Activated naive CD8-positive, alpha-beta T cell treated with anti-CD3 and anti-CD28 coated beads, Interleukin-2, amount 50 U/mL, for 24 hours (primary cell): ENCODE measurements at places on chromosomes 5 and 9.

GRCh38 chr5:143233031-143233430, 170.5 kb downstream of the NR3C1 start:
- no peak for DNase-seq

DNA sequence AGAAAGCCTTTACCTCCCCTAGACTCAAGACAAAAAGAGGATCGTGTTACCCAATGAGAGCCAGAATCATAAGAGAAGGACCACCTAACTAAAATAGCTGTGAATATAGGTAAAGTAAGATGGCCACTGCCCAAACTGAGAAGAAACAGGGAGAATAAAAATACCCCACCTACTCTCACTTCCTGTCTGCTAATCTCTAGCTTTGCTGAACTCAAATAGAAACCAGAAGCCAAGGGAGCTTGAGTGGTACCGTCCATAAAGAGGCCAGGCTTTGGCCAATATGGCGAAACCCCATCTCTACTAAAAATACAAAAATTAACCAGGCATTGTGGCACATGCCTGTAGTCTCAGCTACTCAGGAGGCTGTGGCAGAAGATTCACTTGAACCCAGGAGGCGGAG, 123.0 kb upstream of the FST start:
- DNase-seq = no peak

DNA sequence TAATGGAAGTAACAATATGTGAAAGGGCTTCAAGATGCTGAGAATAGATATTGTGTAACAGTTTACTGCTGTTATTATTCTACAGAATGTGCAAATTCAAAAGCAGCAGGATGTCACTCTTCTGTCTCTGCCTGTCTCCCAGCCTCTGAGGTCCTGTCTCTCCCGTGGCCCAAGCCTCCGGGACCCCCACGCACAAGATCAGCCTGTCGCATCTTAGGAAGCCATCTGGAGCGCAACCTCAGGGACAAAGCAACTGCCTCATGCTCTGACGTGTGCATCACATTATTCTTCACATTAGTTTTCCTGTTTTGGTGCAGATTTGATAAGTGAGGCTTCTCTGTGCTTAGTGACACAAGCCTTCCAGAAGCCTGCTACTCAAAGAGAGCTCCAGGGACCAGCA, 46.5 kb upstream of the C9orf72 start:
- DNase-seq = no peak

- DNase-seq = no peak
Observed at GRCh38 chr9:135416664-135417290, 62.8 kb upstream of the PPP1R26 start.

DNA sequence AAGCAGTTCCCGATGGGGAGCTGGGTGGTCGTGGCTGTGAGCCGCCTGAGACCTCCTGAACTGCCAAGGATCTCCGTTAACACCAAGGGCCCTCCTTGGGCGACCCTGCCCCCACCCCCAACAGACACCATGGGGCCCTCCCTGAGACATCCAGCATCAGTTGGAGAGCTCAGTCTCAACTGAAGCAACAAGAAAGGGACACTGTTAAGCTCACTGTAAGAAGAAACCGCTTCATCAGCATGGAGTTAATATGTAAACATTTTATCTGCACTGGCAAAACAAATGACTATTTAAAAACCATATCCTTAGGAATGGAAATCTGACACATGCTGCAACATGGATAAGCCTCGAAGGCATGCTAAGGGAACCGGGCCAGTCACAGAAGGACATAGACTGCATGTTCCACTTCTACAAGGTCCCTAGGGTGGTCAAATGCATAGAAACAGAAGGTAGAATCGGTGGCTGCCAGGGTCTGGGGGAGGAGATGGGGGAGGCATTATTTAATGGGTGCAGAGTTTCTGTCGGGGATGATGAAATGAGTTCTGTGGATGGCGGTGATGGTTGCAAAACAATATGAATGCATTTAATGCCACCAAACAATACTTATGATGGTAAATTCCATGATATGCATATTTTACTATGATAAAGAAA, 47.4 kb downstream of the ROR2 start:
- DNase-seq = no peak

- no peak for DNase-seq
Observed at GRCh38 chr9:110784309-110784708, 115.7 kb downstream of the MUSK start.
